ENCODE measurements at places on chromosomes 3 and 15.

GRCh38 chr15:23869396-23869795 lies 182.3 kb upstream of the NDN start:
- DNase-seq, result no peak

DNA sequence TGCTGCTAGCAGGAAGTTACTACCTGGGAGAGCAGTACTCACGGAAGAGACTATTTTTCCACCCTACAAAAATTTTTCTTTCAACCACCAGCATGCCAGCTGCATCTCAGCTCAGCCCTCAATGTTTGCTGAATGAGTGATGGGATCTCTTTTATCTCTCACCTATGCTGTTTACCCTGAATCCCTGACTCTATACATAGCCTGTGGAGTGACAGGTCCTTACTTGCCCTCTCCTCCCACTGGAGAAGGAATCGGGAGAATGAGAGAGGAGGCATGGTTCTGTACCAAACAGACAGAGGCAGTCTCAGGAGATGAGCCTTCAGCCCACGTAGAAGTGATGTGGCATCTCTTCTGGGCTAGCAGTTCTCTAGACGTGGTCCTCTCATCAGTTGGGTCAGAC lies 6.7 kb upstream of the DGKG start:
- DNase-seq, result no peak

DNA sequence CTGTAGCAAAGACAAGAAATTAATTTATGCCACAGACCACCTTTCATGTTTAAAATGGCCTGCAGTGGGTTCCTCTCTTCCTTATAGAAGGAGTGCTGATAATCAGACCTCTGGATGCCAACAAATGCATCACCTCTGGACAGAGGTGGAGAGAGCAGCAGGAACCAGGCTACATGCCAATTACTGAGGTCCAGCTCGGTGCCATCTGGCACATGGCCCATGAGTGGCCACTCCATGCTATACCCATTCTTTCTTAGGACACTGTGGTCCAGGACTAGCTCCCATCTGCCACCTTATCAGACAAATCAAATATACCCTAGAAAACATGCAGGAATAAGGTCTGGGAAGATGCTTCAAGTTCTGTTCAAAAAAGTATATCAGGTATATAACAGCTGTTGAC lies 60.7 kb downstream of the TBC1D2B start:
- DNase-seq, result no peak

DNA sequence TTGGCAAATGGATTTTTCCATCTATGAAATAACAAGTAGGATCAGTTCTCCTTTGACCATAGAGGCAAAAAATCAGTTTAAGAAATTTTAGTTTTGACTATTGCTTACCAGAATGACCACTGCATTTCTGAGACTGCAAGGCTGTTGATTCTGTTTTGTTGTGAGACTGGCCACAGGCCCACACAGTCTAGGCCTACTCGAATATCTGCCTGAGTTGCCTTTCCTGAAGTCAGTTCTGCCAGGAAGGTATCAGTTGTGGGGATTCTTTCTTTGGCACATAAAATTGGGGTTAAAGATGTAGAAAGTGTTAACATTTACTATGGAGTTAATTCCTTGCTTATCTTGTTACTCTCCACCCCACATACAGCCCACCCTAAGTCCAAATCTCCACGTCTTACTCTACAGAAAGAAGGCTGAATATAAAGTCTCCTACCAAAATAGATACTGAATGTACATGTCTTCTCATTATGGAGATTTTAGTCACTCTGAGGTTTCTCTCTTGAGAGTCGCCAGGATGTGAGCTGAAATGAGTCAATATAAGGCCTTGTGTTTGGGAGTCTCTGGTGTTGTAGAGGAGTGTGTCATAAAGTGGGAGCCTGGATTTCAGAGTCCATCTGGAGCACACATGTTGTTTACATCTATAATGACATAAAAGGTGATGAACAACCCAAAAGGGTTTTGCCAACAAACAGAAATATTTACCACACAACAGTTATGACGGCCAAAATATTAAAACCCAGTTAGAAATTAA lies 45.0 kb upstream of the WWTR1 start:
- DNase-seq, result no peak

GRCh38 chr3:147797095-147797494 lies 387.9 kb downstream of the ZIC1 start:
- peak; percentile 75 for DNase-seq

- peak; percentile 34 for DNase-seq
These were observed 68.8 kb downstream of the AQR start for GRCh38 chr15:34900748-34901147.

- no peak for DNase-seq
These were observed 27.1 kb upstream of the PIK3CB start for GRCh38 chr3:138861798-138862197.

- no peak for DNase-seq
These were observed 1030.9 kb downstream of the NAALADL2 start for GRCh38 chr3:175890066-175890465.

GRCh38 chr3:57064001-57064400 lies 3.5 kb downstream of the SPATA12 start:
- no peak for DNase-seq

DNA sequence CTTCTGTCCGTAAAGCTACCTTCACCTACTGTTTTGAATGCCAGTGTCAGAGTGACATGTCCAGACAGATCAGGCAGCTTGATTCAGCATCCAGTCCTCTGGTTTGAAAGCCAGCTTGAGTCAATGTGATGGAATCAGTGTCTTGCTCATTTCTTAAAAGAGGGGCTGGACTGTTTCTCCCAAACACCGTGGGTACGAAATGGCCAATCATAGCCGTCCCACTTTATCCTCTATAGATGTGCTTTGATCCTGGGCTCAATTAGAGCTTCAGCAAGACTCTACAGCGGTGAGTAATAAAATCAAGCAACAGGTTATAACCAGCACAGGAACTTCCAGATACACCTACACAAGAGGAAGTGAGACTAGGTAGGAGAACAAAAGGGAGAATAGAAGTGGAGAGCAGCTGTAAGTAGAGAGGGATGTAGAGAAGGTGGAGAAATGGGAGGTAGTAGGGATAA lies 17.0 kb upstream of the OR5K1 start:
- DNase-seq, result no peak

- DNase-seq, result no peak
These were observed 39.6 kb upstream of the TIMP4 start for GRCh38 chr3:12198301-12198700.

- no peak for DNase-seq
These were observed 201.5 kb downstream of the OSBPL10 start for GRCh38 chr3:31779514-31779913.

DNA sequence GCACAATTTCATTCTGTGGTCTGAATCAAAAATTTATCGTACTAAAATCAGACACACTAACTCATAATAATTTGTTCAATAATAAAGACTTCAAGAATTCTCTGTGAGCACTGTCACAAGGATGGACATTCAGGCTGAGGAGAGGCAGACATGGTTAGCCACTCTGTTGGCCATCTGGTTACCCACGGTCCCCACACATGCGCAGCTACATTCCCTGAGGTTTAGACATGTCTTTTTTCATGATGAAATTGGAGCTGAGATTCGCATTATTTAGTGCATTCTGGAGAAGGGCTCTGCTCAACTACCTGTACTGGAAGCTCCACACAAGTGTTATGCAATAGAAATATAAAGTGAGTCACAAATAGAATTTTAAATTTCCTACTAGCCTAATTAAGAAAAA lies 156.9 kb downstream of the SUCNR1 start:
- no peak for DNase-seq

GRCh38 chr15:60673918-60674558 lies 195.1 kb upstream of the ICE2 start:
- DNase-seq, result no peak

DNA sequence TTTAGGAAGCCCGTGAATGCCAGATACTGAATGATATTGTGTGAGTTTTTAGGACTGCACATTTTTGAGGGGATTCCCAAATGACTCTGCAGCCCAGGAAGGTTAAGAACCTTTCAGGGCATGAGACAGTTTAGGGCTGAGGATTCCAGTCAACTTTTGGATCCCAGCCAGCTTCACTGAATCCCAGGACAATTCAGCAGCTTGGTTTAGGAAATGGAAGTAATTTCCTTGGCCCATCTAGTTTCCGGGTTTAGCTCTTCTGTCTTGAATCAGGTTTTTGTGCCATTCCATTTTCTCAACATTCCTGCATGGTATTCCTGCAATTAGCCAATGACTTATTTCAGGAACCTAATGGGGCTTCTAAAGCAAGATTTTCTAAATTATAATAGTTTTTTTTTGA lies 253.9 kb downstream of the LSAMP start:
- no peak for DNase-seq

DNA sequence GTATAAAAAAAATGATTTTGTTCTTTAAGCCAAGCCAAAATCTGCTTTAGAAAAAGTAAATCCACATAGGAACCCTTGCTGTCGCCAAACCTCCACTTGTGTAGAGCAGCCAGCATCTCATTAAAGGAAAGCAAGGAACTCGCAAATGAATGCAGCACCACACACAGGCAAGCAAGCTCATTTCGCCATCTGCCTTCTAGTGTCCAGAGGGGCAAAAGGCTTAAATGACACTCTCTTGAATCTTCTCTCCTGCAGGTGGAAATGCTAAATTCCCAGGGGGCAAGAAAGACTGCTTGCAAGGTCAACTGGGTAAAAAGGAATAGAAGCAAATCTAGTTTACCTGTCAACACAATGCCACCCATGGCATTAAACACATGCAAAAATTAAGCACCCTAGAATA lies 2.4 kb downstream of the MB21D2 start:
- no peak for DNase-seq

DNA sequence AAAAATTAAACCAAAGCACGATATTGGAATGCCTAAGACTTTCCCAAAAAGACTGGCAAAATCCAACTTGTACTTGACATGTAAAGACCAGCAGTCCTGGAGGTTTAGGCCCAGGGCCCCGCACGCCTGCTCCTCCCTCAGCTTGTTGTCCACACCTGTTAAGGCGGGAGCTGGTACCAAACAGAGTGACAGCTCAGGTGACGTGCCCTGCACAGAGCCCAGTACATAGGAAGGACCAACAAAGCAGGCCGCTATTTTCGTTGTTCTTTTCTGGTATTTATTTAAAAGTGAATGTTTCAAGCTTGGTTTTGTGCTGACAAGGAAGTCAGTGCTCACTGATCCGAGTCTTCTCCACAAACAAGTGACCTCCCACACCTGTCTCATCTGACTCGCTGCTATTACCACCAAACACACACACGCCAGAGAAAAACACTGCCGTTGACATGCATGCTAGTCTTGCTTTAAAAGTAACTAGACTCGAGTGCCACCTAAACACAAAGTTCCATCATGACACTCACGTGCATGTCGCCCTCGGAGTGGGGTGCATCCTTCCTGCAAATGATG lies 50.2 kb downstream of the HERC2 start:
- DNase-seq, result no peak
